ENCODE measurements at places on chromosomes 6 and 20. TPM values are rescaled to one million over a fixed set of nuclear protein-coding genes. Genes with fewer than 3 reads are reported as not detected.

DNA sequence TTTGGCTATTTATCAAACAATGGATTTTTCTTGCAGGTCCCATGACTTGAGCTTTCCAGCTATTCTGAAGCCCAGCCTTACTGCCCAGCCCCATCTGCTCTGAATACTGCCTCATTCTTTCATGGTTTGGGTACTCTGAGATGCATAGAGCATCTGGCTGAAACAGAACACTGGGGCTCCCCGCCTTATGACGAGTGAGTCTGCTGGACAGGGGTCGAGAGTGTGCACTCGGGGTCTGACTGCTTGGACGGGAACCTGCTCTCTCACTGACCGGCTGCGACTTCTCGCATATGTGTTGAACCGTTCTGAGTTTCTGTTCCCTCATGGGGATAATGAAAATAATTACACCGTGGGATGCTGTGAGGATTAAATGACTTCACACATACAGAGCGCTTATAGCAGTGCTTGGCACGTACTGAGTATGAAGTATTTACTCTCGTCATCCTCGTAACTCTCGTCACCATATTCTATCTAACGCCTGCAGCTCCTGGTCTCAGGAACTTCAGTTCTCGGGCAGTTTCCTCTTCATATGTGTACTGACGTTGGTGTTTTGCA lies 59.5 kb upstream of the MPC1 start:
- H3K27ac ChIP-seq = no peak overlapping the region
- no peak overlapping the region for H3K4me3 ChIP-seq
- peaks cover 15% of the 10 kb centered on the region for H3K36me3 ChIP-seq
- no peak for DNase-seq

DNA sequence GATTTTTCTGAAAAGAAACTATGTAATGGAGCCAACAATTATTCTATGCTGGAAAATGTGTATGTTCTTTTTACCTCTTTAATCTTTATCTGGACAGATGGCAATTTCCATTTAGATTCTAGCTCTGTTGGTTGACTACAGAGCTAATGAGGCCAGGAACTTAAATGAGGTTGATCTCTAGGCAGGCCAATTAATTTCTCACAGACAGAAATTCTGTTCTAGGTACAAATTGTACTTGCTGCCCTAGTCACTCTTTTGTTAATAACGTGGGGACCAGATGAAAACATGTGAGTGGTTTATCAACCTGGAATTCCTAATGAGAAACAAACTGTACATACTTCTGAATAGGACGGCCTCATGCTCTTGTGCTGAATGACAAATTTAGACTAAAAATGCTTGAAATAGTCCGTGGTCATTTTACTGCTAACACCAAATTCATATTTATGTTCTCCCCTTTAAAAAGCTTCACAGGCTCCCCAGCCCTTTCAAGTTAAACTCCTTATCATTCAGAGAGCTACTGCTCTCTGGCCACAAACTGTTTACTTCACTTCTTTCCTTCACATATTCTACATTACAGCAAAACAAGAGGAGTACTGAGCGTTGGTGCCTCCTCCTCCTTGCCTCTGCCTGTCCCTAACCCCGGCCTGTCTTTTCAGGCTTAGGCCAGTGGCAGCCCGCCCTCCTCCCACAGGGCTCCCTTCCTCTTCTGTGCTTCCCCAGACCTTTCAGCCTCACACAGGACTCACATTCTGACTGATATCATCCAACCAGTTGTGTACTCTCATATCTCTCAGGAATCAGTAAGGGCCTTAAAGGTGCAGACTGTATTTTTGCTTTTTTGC lies 41.4 kb downstream of the DTNBP1 start:
- H3K27ac ChIP-seq = peak overlapping the region; percentile 34
- no peaks in the 10 kb centered on the region for H3K27me3 ChIP-seq
- DNase-seq = no peak

- peaks cover 11% of the 10 kb centered on the region for H3K36me3 ChIP-seq
- H3K27me3 ChIP-seq = peaks cover 12% of the 10 kb centered on the region
- no peak within 1 kb of the TSS for H3K4me3 ChIP-seq
- DNase-seq = no peak
These were observed at the start of gene C20orf204 for GRCh38 chr20:64035933-64036345. Gene C20orf204 (plus strand): TSS chr20:64036182. CDS start chr20:64036324, 142 bp downstream.

GRCh38 chr6:2959909-2960719 lies 11.3 kb downstream of the SERPINB6 start:
- no peaks in the 10 kb centered on the region for H3K27me3 ChIP-seq
- H3K27ac ChIP-seq = peak overlapping the region; percentile 90
- peaks cover 18% of the 10 kb centered on the region for H3K36me3 ChIP-seq
- DNase-seq = no peak
- peak overlapping the region; percentile 88 for H3K4me3 ChIP-seq
- peaks cover 48% of the 10 kb centered on the region for H3K4me1 ChIP-seq

DNA sequence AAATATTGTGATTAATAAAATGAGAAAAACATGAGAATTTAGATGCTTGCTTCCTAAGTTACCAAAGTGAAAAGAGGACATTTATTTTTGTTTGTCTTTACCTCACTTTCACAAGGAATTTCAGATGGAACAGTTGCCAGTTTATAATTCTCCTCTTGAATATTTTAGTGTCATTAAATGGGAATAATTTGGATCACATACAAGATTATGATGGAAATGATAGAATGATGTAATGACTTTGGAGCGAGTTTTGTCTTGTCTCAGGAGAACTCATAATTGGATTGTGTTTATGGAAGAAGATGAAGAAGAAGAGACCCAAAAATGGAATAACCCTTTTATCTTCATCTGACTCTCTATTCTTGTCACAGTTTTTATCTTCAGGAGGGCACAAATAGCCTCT lies 172.9 kb upstream of the FLRT3 start:
- H3K27me3 ChIP-seq = peaks cover 2% of the 10 kb centered on the region
- peaks cover 1% of the 10 kb centered on the region for H3K36me3 ChIP-seq
- no peak overlapping the region for H3K27ac ChIP-seq
- no peak for DNase-seq
- H3K4me3 ChIP-seq = no peak overlapping the region

- peak overlapping the region; percentile 62 for H3K27ac ChIP-seq
- peaks cover 31% of the 10 kb centered on the region for H3K4me1 ChIP-seq
- DNase-seq = no peak
- no peak overlapping the region for H3K4me3 ChIP-seq
- H3K27me3 ChIP-seq = no peaks in the 10 kb centered on the region
These were observed 186.6 kb upstream of the OPRM1 start for GRCh38 chr6:153852481-153852880.

- no peak for DNase-seq
- no peak overlapping the region for H3K27ac ChIP-seq
- H3K4me3 ChIP-seq = no peak overlapping the region
- peaks cover 26% of the 10 kb centered on the region for H3K4me1 ChIP-seq
- no peaks in the 10 kb centered on the region for H3K36me3 ChIP-seq
These were observed 55.5 kb upstream of the EEF1E1 start for GRCh38 chr6:8157839-8158238.

GRCh38 chr20:45948742-45949541 lies 14.5 kb downstream of the PCIF1 start:
- H3K4me3 ChIP-seq = no peak overlapping the region
- H3K4me1 ChIP-seq = no peaks in the 10 kb centered on the region
- peak overlapping the region; percentile 67 for H3K27ac ChIP-seq
- H3K36me3 ChIP-seq = peaks cover 11% of the 10 kb centered on the region
- DNase-seq = no peak

DNA sequence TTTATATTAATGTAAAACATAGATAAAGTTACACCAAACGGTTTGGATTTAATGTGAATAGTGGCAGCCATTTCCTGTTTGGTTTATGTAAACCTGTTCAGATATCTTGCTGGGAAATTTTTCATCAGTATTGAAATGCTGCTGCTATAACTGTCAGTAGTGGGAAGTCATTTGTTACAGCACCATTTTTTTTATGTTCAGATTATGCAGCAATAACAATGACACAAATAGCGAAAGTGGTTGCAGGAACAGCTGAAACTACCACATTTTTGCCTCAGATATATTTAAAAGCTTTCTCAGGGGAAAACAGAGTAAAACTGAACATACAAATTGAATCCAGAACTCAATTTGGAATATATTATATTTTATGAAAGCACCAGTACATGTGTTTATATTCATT lies 128.8 kb upstream of the SIM1 start:
- H3K27me3 ChIP-seq = no peaks in the 10 kb centered on the region
- peaks cover 7% of the 10 kb centered on the region for H3K36me3 ChIP-seq
- H3K27ac ChIP-seq = no peak overlapping the region
- no peak overlapping the region for H3K4me3 ChIP-seq

Gene RNF5
- 92.2 TPM for total RNA-seq

Measured in progenitor cell of endocrine pancreas (in vitro differentiated cells).